ENCODE measurements at places on chromosomes 6 and 20.

DNA sequence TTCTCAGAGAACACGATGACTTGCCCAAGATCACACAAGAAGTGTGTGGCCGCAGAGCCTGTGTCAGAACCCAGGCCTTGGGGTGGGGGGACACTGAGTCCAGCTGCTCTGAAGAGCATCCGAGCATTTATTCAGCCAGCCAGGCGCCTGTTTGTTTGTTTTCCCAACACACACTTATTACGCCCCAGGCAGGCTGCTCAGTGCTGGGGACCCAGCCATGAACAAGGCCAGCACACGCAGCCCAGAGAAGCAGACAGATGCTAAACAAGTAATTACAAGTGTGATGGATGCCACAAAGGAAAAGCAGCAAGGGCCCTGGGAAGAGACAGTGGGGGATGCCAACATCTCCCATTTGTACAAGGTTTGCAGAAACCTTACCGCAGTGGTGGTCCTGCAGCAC, 19.4 kb upstream of the SIRPA start:
- no peak for DNase-seq

DNA sequence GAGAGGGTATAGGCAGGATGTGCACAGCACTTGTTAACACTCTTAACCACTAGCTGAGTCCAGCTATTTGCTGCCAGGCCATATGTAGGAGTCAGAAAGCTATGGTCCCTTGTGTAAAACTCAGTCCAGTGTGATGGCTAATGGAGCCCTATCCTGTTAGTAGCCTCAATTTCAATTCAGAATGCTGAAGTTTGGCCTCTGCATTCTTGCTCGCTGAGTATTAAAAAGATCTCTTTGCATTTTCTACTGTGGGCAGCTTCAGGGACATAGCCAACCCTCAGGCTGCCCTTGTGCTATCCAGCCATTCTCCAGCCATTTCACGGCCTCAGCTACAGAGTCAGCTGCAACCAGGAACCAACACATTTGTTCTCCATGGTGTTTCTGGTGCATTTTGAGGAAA, 92.5 kb downstream of the SPTLC3 start:
- DNase-seq = no peak

GRCh38 chr6:119445666-119446065, 96.1 kb upstream of the MAN1A1 start:
- DNase-seq = no peak

GRCh38 chr20:48490961-48491831, 336.6 kb downstream of the PREX1 start:
- no peak for DNase-seq

GRCh38 chr6:90386399-90387382, 90.0 kb upstream of the BACH2 start:
- peak; percentile 29 for DNase-seq

DNA sequence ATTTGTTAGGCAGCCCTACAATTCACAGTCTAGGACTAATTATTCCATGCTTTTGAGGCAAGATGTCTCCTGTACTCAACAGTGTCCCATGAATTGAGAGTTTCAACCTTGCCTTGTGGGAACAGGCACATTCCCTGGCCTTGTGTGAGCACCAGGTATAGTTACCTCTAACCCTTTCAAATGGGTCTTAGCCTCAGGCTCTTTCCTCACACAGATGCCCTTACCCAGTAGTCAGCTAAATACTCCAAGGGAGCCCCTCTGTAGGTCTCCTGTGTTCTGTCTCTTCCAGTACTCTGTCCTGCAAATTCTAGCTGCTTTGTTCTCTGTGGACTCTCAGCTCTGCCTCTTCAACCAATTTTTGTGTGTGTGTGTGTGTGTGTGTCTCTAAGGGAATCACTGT, 135.3 kb downstream of the ZFAND3 start:
- DNase-seq = no peak

GRCh38 chr6:87723170-87724078, 21.4 kb upstream of the AKIRIN2 start:
- DNase-seq = peak; percentile 96

GRCh38 chr6:36625158-36625919, 31.2 kb downstream of the SRSF3 start:
- DNase-seq = no peak

DNA sequence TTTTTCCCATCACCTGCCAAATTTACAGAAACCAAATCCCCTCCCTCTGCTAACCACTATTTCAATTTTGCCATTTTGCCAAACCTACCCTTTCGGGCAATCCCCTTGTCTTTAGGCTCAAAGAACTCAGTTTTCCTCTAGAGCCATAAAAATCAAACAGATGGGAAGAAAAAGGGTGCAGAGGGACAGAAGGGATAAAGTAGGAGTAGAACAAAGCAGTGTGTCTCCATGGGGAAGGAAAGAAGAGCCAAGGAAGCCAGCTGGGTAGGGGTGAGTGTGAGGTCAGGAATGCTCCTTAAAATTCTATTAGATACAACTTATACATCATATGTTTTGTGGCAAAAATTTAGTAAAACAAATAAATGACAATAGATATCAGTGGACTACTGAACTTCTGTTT, 316.5 kb downstream of the BTBD9 start:
- DNase-seq = no peak

GRCh38 chr6:148955441-148955840, 208.6 kb downstream of the UST start:
- DNase-seq = no peak

- no peak for DNase-seq
Observed at GRCh38 chr6:116405652-116406356, 35.1 kb downstream of the DSE start.

GRCh38 chr6:154672086-154672485, 61.1 kb upstream of the SCAF8 start:
- no peak for DNase-seq

GRCh38 chr6:4812068-4812467, 35.9 kb downstream of the CDYL start:
- no peak for DNase-seq

DNA sequence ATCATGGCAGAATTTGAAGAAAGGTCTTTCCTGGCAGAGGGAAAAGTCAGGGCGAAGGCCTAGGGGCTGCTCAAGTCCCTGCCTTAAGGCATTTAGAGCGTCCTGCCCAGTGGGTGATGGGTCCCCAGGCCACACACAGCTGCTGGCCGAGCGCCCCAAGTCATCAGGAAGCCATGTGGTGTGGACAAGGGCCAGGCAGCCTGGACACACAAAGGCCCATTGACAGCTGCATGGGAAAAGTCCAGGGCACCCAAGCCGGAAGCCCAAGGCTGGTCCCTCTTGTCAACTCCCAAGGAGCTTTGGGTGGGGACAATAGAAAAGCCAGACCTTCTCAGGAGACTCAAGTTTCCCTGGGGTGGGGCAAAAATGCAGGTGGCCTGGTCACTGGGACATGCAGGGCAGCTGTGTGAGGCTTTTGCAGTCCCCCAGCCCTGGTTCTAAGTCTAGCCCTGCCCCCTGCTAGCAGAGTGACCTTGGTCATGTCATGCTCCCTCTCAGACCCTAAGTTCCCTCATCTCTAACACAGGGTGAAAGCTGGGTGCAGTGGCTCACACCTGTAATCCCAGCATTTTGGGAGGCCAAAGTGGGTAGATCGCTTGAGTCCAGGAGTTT, 44.3 kb upstream of the PTGIS start:
- DNase-seq = peak; percentile 95

DNA sequence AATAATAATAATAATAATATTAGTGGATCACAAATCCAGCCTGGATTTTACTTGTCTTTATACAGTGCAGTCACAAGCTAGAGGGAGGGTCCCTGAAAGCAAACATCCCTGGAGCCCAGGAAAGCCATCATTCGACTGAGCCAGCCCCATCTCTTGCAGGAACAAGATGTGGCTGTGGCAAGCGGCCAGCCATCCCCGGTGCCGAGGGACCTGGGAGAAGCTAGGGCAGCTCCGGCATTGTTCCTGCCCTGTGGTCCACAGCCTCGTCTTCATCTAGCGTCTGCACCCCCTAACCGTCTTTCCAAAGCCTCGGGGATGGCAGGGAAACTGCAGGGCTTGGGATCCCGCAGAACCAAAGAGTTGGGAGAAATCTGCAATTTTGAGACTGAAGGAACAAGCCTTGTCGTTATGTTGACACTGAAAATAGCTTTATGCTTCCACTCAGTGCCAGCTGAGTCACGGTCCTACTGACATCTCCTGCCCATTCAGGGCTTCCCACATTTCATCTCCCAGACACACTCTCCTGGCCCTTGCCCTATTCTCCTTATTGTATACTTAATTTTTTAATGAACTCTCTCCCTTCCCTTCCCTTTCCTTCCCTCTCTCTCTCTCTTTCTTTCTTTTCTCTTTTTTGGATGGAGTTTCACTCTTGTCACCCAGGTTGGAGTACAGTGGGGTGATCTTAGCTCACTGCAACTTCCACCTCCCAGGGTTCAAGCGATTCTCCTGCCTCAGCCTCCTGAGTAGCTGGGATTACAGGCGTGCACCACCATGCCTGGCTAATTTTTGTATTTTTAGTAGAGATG, 62.5 kb upstream of the ZNFX1 start:
- DNase-seq = no peak

DNA sequence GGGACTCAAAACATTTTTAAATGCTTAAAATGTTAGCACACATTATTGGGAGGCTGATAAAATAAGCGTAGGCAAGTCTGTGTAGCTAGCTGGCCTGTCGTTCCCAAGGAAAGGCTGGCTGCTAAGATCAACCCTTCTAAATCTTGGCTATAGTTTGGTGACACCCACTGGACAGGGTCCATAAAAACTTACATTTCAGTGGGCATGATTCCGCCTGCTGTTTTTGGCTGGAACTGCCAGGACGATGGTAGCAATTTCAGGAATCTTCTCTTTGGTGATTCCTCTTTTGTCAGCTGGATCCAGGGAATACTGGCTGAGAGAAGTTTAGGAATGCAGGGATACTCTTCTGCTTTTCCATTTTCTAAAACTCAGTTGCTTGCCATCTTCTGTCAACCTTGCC, 162.2 kb downstream of the NKAIN2 start:
- DNase-seq = peak; percentile 67

DNA sequence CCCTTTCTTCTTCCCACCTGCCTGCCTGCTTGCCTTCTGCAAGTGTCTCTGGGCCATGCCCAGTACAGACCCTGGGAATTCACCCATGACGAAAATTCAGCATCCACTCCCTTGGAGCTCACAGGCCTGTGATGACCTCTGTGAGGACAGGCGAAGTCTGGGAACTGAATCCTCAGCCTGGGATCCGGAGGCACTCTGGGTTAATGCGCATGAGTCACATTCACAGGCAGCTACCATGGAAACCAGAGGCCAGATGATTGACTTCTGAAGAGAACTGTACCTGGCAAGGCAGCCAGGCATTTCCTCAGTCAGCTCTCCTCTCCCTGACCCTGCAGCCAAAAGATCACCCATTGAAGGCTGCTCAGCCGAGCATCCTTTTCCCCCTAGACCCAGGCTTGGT, 41.0 kb downstream of the SLC9A8 start:
- DNase-seq = no peak

DNA sequence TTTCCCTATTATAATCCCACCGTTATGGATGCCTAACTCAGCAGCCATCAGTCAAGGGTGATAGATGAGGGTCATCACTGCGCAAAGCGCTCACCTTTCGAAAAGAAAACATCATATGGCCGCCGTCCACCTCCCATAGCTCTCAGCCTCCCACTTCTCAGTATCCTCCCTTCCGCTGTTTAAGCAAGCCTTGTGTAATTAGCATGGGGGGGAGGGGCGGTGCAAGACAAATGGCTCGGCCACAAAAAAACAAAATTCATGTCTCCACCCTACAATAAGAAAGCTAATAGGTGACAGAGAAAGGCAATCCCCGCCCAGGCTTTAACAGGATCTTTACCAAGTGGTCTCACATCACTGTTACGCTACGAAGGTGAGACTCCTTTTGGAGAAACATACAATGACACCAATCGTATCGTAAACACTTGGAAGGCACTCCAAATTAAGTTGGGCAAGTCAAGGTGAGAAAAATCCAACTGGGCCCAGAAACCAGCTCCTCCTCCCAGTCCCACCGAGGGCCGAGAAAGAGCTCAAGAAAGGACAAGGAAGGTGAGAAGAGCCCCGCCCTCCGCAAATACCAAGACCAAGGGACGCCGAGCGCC, 645 bp downstream of the DDX39B start:
- DNase-seq = no peak

- no peak for DNase-seq
Observed at GRCh38 chr6:89375427-89376267, 23.1 kb upstream of the UBE2J1 start.

DNA sequence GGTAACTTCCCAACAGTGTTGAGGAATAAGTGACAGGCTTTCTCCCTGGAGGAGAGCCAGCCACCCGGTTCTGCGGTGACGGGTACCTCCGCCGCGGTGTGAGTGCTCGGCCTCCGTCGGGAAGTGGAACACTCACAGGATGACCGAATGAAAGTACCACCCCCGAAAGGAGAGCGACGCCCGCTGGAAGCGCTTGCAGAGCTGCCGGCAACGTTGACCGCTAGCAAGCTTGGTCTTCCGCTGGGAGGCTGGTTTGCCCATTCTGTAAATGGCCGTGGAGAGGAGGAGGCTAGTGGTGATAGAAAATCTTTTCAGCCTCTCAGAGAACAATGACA, 614 bp upstream of the TMEM242 start:
- DNase-seq = peak; percentile 67

DNA sequence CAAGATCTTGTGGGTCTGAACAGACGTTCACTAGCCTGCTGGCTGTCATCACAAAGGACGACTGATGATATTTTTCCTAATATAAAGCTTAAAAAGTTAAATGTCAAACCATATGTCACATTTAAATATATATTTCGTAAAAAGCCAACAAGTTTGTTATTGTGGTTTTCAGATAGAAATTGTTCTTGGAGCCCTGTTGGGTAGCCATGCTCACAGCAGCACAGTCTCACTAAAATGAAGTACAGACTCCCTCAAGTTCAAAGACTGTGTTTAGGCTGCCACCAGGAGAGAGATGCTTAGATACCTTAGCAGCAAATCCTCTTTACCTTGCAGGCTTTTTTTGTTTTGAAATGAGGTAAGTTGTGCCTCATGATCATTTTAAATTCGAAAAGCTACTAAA, 17.8 kb downstream of the EEF1E1 start:
- DNase-seq = no peak

DNA sequence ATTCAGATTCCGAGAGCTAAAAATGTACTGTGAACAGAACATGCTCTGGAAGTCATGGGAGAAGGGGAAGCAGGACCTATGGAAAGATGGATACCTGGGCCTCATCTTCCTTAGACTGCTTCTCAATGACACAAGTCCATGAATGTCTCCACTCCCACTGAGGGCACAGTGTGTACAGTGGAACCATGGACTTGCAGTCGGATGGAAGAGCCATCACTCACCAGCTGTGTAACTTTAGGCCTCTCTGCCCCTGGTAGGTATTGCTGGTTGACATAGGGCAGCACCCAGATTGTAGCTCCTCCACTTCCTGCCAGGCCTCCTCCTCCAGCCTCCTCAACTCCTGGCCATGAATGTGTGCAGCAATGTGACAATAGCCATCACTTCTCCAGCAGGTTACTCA, 52.5 kb downstream of the MAFB start:
- DNase-seq = no peak

DNA sequence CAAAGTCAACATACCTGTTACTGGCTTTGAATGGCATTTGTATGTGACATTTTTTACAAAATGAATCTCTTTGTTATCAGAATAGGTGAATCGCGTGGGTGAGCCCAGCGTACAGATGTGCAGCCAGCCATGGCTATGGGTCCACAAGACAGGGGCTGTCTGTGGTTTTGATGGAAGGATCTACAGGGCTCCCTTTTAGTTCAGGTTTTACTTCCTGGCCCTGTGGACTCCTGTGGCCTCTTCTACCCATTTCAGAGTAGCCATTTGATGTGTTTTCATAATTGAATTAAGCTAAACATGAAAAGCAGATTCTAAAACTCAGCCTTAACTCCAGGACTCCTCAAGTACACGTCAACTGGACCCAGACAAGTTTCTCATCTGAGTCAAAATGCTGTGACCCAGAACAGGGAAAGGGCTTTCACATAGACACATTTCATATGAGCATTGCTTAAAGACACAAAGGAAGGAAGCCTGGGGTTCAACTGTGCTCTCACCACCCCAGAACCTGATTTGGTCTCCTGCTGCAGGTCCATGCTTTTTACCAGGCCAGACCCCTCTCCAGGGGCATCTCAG, 105.3 kb upstream of the NAA20 start:
- DNase-seq = no peak
